Body of pancreas (tissue), 4 donors: ENCODE measurements at places on chromosomes 3 and 15.

DNA sequence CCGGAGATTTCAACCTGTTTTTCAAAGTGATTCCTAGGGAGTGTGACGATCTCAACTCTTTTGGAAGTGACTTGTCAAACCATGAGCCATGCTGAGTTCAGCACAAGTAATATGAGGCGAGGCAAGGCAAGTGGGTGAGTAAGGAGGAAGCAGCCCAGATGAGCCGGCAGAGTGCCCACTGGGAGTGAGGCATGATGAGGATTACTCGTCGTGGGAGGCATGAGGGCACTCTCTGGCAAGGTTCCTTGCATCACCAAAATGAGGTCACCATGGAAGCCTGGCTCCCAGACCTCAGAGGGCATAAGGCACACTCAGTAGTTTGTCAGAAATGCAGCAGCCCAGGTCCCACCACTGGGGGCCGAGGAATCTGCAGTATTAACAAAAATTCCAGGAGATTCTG is 636.1 kb downstream of the MAGI1 start:
- no peak for DNase-seq

GRCh38 chr3:108292450-108292849 is 3.9 kb upstream of the HHLA2 start:
- no peak for DNase-seq

GRCh38 chr3:107525644-107526305 is 3.0 kb downstream of the BBX start:
- DNase-seq: peak; percentile 25

- no peak for DNase-seq
Observed at GRCh38 chr3:15434756-15435155, 7.4 kb downstream of the EAF1 start.

- DNase-seq: no peak
Observed at GRCh38 chr3:11131371-11131770, 22.9 kb upstream of the HRH1 start.

GRCh38 chr15:62802612-62803011 is 239.9 kb upstream of the TPM1 start:
- no peak for DNase-seq

- peak; percentile 68 for DNase-seq
Observed at GRCh38 chr15:51077221-51078153, 17.2 kb downstream of the TNFAIP8L3 start.

- DNase-seq: no peak
Observed at GRCh38 chr15:100205549-100206295, 136.1 kb downstream of the ADAMTS17 start.

GRCh38 chr3:133812872-133813271 is 7.3 kb downstream of the SRPRB start:
- no peak for DNase-seq

GRCh38 chr15:59739557-59740186 is 50.6 kb upstream of the BNIP2 start:
- no peak for DNase-seq

DNA sequence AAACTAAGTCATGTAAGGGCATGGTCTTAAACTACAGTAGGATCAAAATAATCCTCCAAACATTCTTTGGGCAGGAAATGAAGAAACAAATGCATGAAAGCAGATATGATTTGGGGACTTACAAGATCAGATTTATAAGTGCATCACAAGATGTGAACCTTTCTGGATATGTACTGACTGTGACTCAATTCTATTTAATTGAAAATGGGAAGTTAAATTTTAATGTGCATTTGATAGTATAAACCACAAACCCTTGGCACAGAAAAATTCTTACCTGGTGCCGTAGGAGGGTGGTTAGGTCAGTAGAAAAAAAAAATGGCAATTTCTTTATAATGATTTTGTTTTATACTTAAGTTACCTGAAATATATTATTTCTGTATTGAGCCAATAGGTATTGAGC is 262.5 kb upstream of the TGFBR2 start:
- DNase-seq: no peak

DNA sequence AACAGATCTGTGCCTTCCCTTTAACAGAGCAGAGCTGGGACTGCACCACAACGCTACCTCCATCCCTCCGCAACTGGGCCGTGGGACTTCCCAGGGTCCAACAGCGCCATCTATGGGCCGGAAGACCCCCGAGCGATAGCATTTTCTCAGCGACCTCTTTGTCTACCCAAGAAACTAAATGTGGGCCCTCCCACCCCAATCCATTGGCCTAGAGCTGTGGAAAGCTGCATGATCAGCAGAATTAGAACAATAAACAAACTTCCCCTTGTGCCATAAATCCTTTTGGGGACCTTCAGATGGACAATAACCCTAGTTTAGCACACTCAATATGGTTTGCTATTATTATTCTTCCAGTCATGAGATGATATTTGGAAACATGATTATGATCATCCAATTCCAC is 74.8 kb upstream of the NTRK3 start:
- DNase-seq: peak; percentile 17

DNA sequence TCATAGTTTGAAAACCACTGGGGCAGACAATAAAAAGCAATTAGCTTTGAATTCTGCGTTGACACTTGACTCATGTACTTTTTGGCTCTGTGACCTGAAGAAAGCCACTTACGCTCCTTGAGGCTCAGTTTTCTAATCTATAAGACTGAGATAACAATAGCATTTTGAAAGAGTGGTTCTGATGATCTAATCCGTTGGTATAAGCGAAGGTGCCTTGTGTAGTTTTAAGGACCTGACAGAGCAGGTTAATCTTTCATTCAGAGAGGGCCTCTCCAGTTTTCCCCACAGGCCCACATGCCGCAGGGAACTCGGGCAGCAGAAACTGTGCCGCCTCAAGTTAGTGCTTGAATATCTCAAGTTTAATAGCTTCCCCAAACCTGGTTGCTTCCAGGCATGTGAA is 306.0 kb upstream of the GBE1 start:
- DNase-seq: no peak

DNA sequence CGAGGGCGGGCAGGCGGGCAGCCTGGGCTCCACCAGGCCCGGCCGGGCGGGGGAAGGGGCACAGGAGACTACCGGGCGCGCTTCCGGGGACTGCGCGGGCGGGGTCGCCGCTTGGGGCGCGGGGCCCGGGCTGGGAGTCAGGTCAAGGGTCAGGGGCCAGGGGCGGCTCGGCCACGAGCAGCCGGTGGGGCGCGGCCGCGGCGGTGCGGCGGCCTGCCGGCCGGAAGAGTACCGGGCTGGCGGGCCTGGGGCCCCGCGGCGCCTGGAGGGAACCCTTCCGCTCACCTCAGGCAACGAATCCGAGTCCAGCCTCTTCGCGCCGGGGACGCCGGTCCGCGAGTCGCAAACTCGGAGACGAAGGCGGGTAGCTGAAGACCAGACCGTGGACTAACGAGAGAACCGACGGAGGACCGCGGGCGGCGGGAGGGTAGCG is 225 bp downstream of the RHOA start:
- DNase-seq: peak; percentile 69

- no peak for DNase-seq
Observed at GRCh38 chr3:52539010-52539653, 2.7 kb downstream of the UQCC5 start.

DNA sequence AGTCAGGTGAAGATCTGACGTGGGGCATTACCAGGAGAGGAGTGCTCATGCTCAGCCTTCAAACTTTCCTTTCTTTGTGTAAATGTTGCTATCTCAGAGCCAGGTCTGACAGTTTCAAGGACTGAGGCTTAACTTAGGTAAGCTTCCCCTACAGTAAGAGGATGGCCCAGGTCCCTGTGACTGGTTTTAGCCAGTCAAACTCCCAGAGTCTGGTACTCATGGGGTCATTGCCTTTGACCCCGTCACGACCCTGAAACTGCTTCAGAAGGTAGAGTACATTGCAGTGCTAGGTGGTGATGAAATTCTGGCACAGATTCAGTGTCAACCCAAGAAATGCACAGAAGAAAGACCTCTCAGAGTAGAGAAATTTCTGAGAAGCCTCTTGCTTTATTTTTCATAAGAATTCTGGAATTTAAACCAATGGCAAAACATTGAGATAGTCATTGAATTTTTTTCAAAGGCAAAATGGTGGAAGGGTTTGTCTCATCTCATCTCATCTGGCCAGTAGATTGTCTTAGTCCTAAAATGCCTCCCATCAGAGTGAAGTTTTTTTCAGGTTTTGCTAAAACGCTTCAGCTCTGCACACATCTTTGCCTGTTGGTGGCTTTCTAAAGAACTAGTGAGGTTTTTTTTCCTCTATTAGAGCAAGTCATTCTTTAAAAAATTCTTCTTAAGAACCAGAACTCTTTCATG is 23.1 kb downstream of the ZBTB38 start:
- DNase-seq: no peak

DNA sequence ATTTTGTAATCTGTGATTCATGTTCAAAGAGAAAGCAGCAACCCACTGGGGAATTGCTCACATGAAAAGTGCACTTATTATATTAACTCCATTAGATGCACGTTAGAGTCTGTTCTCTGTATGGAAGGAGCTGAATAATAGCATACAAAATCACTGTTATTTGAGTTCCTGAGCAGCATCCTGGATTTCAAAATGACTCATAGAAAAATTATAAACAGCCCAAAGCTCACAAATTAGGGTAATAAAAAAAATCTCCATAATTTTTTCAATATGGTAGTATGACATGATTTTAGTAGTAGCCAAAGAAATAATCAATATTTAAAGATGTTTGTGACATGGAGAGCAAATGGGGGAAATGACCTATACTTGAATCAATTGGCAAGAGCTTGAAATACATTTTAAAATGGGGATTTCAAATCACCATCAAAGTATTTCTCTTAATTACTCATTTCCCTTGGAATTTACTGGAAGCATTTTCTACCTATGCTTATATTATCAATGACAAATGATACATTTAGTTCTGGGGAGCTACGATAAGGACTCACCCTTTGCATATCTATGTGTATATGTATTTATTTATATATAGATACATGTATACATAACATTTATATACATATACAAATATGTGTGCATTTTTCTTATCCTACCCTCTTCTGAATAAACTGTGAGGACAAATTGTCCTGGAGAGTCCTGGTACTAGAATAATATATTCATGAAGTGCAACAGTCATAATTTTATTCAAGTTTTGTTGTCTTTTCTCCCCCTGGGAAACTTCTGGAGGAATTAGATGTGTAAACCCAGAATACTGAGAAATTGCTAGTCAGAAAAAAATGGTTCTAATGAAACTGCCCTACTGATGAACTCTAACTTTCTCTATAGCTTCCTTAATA is 116.3 kb downstream of the RPL22L1 start:
- DNase-seq: no peak

DNA sequence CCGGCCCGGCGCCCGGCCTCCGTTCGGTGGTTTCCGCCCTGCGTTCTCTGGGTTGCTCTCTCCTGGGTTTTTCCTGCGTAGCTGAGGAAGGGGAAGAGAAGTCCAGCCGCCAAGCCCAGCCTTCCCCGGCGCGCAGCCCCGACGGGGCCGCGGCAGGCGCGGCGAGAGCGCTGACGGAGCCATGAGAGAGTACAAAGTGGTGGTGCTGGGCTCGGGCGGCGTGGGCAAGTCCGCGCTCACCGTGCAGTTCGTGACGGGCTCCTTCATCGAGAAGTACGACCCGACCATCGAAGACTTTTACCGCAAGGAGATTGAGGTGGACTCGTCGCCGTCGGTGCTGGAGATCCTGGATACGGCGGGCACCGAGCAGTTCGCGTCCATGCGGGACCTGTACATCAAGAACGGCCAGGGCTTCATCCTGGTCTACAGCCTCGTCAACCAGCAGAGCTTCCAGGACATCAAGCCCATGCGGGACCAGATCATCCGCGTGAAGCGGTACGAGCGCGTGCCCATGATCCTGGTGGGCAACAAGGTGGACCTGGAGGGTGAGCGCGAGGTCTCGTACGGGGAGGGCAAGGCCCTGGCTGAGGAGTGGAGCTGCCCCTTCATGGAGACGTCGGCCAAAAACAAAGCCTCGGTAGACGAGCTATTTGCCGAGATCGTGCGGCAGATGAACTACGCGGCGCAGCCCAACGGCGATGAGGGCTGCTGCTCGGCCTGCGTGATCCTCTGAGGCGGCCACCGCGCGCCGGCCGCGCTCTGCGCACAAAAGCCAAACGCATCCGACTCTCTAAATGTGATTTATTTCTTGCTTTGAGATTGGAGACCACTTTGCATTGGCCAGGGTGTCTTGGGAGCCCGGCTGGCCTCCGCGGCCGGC is 727 bp downstream of the RAP2B start:
- peak; percentile 38 for DNase-seq

GRCh38 chr3:30146978-30147377 is 459.4 kb upstream of the TGFBR2 start:
- no peak for DNase-seq

GRCh38 chr15:90154861-90155626 is 46.1 kb upstream of the SEMA4B start:
- DNase-seq: peak; percentile 82

DNA sequence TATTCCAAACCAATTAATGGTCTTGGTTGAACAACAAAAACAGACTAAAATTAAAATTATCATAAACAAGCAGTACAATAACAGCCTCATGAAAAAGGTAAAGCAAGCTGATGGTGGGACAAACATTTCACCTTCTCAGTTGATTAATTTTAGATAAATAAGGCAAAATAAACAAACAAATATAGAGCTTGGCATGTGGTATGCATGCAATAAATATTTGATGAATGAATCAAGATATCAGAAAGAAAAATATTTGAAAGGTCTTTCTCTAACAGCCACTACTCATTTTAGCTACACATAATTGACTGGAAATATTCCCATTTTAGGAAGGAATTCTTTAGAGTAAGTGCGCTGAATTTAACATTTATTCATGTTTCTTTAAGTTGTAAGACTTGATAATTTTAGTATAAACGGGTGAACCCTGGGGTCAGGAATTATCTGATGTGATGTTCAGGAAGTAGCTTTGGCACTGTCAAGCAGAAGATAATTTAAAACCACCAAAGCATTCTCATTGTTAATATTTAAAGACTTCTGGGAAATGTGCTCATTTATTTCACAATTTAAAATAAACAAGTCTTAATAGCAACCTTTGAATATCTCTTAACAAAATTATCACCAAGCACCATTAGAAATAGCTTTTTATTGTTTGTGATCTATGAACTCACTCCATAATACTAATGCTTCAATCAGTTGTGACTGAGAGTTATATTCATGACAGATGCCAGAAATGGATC is 372.3 kb upstream of the TGFBR2 start:
- no peak for DNase-seq

DNA sequence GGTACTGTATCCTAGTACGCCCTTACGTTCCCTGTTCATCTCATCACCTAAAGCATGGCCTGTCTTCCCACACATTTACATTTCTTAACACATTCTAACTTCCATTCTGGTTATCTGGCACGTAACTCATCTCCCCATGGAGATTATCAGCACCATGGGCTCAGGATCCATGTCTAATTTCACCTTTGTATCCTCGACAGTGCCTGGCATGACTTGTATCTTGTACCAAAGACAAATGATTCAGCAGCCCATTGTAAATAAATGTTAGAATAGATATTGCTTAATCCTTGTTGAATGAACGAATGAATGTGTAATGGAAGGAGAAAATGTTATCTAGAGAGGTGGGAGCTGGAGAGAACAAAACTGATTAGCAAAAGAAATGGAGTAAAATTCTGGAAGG is 69.7 kb upstream of the TPM1 start:
- DNase-seq: peak; percentile 25

DNA sequence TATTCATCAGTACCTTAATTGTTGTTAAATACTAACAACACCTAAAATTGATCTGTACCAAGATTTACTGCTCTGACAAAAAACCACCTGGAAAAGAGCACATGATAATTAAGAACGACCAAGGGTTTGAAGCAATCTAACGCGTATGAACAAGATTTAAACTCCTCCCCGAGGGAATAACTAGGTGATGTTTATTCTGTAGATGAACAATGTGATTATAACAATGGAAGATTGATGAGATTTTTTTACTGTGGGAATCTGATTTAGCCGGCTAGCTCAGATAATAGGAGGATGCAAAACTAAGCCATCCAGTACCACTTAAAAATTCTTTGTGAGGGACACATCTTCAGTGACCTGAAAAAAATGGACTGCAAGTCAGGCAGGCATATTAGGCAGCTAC is 222.1 kb downstream of the FHIT start:
- no peak for DNase-seq
